ENCODE measurements at places on chromosomes 13 and 19.

DNA sequence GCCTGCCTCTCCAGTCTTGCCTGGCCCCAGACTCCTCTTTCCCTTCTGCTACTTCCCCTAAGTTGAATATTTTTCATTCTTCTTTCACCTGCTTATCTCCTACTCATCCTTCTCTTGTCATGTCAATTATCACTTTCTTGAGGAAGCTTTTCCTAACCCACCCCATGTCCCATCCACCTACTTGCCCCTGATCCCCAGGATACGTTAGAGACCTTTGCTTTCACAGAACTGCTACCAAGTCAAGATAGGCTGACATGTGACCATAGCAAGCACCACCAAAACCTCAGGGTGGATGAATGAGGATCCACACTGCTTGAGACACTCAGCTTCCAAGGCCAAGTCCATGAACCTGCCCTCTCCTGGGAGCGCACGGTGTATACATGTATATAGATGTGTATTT lies 131.5 kb downstream of the DNAJC15 start:
- no peak for DNase-seq

- DNase-seq: no peak
Measured at GRCh38 chr13:110756219-110756631, 42.7 kb downstream of the ING1 start.

- DNase-seq: no peak
Measured at GRCh38 chr13:101013245-101013644, 338.6 kb upstream of the TMTC4 start.

GRCh38 chr19:55208880-55209692 lies at the start of gene PTPRH:
Gene PTPRH (minus strand): TSS chr19:55209501. CDS start chr19:55209433, 68 bp downstream.
- DNase-seq: no peak

DNA sequence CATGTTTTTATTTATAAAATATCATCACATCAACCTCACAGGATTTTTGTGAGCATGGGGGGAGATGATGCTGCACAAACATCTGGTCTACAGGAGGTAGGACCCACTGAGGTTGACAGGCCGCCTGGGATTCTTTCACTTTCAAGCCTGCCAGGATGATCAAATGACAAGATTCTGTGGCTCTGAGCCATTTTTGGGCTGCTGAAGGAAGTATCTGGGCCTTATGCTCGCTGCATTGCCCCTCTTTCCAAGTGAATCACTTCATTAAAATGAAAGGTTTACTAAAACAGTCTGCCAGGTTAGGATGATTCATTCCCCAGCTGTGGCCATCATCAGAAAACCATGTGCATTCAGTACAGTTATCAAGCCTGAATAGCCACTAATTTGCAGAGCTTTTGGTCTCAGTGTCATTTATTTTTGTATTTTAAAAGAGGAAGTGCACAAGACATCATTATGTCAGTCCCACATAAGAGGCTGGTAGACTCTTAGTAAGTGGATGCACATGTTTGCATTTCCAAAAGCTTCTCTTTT lies 34.4 kb downstream of the STARD13 start:
- no peak for DNase-seq

DNA sequence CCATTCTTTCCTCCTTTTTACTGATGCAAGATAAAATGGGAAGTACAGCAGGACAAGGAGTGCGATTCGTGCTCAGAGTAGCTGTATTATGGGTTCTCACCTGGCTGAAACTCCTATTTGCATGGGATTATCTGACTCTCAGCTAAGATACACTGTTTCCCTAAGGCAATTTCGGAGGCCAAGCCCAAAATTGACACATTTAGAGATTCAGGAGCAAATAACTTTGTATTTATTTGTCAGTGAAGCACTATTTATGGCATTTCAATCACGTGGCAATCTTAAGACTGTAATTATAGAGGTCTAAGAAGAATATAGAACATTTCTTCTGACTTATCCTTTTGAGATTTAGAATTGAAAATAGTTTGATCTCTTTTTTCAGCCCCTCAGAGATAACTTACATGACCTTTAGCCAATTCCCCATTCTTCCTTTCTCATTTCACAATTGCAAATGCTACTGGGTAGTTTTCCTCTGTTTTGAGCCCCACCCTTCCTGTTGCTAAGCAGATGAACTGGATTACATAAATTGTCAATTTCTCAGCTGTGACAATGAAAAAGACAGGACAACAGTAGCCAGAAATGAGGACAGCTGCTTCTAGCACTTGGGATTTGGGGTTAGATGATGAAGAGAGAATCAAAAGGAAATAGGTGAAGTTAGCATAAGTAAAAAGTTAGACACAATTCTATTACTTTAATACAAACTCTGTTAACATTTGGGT lies 122.7 kb upstream of the FRY start:
- no peak for DNase-seq

DNA sequence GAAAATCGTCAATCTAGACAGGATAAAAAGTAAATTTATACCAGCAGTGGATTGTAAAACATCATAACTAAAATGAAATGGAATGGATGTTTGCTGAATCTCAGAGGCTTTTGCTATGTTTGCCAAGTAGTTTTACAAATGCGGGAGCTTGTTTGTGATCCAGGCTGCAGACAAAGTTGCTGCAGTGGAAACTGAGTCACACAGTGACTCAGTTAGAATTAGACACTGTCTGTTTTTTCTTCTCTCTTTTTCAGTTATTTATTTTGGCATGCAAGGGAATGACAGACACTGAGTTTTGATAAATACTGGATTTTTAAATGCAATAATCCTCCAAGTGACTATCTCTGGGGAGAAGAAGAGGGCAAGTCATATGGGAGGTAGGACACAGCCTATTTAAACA lies 4.6 kb upstream of the PNMA8A start:
- no peak for DNase-seq

GRCh38 chr19:18083929-18084684 lies 2.6 kb downstream of the IL12RB1 start:
- no peak for DNase-seq

- no peak for DNase-seq
Measured at GRCh38 chr19:45825917-45826893, 11.1 kb upstream of the RSPH6A start.

DNA sequence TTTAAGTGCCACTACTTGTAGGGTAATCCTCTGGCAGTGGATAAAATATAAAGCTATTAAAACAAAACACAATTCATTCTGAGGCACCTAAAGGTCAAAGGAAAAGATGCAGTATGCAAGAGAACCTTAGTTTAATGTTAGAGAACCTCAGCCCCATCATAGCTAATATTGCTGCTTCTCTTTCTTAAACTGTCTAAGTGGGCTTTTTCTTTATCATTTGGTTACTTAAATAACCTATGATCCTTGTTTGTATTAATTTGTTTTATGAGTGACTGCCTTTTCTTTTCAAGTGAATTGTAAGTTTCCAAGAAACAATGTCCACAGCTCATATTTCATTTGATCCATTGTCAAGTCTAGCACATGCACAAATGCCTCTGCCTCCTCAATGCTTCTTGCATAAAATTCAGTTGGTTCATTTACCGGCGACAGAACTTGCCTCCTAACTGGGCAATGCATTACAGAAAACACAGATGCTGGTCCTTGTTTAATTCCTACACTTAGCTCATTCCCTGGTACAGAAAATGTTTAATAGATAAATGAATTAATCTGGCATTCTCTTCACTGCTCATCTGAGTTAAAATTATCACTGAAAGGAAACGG lies 1049.8 kb downstream of the OLFM4 start:
- no peak for DNase-seq

DNA sequence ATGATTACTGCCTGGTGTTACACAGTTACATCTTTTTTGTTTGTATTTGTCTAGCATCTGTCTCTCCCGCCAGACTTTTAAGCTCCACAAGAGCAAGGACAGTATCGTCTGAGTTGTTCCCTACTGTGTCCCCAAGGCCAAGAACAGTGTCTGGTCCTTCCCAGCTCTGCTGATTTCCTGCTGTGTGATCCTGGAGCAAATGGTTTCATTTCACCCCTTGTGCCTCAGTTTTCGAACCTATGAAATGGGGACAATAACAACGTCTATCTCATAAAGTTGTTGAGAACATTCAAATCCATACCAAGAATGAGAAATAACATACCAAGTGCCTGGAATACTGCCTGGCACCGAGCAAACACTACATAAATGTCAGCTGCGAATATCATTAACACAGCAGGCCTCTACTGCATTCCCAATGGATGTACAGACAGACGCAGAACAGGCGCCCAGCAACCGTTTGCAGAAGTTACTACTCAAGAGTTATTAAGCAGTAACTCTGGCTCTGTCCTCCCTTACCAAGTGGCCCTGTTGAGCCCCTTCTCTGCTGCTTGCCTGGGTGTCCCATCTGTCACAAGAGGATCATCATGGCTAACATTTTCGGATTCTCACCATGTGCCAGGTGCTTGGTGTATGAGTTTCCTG lies 11.4 kb downstream of the XRCC1 start:
- DNase-seq: no peak

- no peak for DNase-seq
Measured at GRCh38 chr19:8655340-8655709, 24.9 kb downstream of the NFILZ start.

DNA sequence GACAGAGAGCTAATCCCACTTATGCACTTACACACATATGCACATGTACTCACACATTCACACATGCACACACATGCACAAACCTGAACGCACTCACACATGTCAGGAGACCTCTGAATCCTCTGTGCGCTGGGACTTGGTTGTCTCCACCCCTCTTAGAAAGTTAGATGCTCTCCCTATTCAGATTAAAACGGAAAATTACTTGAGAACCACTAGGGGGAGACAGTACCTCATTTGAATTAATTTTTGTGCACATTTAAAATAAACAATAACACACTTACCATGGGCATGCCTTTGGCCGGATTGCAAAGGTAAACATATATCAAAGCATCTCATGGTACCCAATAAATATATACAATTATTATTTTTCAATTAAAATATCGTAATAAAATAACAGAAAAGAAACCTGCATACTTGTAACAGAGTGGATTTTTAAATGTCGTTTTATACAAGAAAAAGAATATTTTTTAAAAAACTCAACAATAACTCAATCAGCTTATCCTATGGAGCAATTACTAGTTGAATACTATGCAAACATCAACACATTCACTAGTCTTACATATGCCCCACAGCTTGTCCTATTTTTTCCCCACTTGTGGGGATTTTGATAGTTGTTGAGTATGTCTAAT lies 9.5 kb upstream of the LILRB4 start:
- no peak for DNase-seq

- no peak for DNase-seq
Measured at GRCh38 chr19:33300894-33301143, 1.5 kb downstream of the CEBPA start.

- no peak for DNase-seq
Measured at GRCh38 chr19:18373892-18374629, 11.9 kb upstream of the GDF15 start.

GRCh38 chr19:43623889-43624670 lies 4.7 kb upstream of the ZNF428 start:
- no peak for DNase-seq

- DNase-seq: no peak
Measured at GRCh38 chr13:74623761-74624160, 489.6 kb upstream of the KLF12 start.

DNA sequence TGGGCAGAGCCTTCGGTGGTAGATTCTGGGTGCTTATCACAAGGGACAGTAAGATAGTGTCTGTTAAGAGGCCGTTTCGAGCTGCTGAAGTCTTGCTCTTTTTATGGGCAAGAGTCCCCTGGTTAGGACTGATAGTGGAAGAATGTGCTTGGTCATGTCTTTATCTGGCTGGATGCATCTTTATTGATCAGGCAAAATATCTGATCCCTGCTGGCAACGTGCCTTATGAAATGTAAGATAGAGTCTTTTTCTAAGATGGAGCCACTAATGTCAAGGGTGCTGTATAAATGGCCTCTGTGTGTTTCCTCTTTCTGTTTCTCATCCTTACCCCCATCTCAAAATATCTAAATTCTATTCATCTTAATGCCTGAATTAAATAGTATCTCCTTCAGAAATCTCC lies 53.3 kb downstream of the MYO16 start:
- DNase-seq: no peak

GRCh38 chr13:50449465-50449864 lies 394.0 kb downstream of the DLEU7 start:
- no peak for DNase-seq

DNA sequence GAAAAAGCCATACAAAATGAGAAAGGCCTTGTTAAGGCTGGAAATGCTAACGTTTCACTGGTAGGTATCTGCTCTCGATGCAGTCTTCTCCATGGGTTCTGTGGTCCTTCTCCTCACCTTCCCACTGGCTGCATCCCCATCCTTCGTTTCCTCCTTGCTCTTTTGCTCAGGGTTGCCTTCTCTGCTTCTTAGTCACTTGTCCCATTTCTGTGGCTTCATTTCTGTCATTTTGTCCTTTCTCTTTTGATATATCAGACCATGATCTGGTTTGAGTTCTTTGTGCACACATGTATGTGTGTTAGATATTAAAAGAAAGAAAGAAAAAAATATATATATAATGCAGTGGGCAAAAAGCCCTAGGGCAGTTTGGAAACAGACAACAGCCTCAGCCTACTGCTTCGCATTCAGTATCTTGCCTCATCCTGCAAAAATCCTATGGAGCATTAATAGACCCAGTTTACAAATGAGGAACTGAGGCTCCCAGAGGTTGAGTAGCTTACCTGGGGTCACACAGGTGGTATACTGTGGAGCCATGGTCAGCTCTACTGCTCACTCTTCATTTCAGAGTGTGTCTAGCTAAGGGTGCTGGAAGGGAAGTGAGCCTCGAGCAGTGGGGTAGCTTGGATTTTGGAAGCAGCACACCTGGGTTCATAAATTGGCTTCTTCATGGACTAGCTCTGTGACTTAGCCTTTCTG lies 57.6 kb upstream of the MEDAG start:
- no peak for DNase-seq

DNA sequence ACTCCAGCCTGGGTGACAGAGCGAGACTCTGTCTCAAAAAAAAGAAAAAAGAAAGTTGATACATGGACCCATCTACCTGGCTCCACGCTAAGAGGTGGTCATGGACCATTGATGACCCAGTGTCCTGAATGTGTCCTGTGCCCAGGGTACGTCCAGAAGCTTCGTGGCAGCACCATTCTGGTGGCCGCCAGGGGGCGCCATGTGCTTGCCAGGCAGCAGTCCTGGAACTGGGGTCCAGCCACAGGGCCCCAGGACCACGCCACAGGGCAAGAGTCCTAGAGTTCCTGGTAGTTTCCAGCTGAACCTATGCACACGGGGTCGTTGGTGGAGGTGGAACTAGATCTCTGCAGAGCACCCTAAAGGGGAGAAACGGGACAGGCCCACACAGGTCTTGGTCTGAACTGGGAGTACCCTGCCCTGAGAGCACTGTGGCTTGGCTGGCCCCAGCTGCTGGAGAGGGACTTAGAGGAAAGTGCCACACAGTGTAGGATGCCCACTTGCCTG lies 19.9 kb upstream of the FBXO27 start:
- DNase-seq: peak; percentile 62

DNA sequence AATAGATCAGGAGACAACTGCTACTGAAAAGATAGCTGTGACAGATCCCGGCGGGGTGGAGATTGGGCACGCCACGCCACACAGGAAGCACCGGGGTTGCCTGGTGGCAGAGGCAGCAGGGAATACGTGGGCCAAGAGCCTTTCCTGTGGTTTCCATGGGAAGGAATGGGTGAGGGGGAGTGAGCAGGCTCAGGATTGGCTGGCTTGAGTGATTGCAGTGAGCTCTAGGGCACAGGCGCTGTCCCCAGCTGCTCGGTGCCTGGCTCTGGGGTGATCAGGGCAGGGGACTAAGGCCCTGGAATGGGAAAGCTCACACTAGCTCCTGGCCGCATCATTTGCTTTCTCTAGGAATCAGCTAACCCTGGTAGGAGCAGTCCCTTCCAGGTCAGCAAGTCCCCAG lies 166.1 kb downstream of the USP12 start:
- DNase-seq: no peak
